ENCODE measurements at places on chromosomes 13 and 19.

- no peak for DNase-seq
Observed at GRCh38 chr13:103358255-103358932, 292.2 kb upstream of the SLC10A2 start.

DNA sequence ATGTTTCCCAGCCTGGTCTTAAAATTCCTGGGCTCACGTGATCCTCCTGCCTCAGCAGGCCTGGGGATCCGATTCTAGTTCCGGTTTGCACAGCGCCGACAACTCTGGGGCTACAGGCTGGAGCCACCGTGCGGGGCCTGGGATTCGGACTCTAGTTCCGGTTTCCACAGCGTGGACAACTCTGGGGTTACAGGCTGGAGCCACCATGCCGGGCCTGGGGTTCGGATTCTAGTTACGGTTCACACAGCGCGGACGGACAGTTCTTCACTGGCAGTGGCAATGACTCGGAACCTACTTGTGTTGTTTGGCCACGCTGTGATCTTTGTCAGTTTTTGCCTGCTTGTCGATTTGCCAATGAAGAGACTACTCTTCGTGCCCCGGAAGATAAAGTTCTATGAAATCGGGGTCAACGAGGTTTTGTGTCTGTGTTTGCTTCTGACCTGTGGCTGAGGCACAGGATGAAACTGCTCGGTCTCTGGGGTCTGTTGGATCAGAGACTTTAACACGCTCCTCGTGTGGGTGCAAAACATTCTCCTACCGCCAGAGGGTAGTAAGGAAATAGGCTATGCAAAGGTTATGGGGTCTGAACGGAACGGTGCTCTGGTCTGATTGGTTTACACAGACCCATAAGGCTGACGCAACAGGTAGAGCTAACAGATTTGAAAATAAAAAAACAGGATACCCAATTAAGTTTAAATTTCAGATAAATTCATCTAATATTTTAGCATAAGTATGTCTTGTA lies 12.1 kb upstream of the ZSCAN1 start:
- peak; percentile 51 for DNase-seq

DNA sequence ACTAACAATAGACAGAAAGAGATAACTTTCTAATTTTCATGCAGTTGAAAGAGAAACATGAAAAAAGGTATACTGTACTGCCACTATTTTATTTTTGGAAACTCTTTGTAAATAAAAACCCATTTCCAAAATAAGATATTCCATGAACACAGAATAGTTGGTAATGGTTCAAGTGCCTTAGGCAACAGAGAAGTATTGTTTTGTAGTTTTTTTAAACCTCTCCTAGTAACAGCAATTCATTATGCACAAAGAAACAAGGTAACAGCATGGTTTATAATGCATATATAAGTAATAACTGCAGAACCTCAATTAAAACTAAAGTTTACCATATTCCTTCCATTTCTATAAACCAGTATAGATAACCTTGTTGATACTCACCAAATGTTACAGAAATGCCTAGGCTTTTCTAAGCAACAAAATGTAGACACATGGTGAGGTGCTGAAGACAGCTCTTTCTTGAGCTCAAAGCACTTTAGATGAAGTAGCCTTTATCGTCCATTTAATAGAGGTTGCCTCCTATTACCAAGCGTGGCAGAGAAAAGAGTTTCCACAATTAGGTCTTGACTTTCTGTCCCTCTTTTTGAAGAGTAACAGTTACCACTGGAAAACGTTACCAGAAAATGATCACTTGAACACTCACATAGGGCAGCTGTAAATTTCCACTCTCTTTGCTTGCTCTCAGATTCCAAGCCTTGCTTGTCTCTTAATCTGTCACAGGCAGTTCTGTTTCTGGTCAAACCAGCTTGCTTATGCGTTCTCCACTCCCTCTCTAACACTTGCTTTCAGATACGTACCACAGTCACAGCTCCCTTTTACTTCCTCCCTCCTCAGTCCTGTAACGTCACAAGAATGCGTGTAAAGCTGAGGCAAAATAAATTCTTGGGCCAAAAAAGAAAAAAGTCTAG lies 42.9 kb downstream of the CAB39L start:
- peak; percentile 13 for DNase-seq

GRCh38 chr13:76852986-76853385 lies 33.2 kb downstream of the KCTD12 start:
- no peak for DNase-seq

DNA sequence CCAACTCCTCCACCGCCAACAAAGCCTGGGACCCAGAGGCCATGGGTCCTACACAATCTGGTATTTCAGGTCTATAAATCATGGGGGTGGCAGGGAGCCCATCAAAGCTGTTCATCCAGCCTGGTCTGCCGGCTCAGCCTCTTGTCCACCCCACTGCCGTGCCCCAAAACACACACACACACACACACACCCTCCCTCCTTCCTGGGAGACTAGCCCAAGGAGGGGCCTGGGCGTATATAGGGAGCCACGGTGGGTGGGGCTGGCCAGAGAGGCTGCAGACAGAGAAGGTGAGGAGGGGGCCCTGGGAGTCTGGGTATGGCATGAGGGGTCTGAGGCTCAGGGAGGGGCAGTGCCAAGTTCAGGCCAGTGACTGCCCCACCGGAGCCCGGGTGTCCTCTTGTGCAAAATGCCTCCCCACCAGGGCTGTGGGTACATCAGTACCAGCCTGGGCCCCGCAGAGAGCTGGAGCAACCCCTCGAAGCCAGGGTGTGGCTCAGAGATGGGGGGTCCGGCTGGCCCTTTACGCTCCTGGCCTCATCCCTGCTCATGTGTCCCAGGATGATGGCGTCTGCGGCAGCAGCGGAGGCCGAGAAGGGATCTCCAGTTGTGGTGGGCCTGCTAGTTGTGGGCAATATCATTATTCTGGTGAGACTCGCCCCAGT lies at the start of gene UPK1A:
TSS of gene UPK1A (plus strand) at position 267 of the 663 bp plus-strand sequence. CDS start at position 563, 296 bp downstream.
- no peak for DNase-seq

GRCh38 chr13:59144700-59145099 lies 1019.0 kb downstream of the DIAPH3 start:
- no peak for DNase-seq

DNA sequence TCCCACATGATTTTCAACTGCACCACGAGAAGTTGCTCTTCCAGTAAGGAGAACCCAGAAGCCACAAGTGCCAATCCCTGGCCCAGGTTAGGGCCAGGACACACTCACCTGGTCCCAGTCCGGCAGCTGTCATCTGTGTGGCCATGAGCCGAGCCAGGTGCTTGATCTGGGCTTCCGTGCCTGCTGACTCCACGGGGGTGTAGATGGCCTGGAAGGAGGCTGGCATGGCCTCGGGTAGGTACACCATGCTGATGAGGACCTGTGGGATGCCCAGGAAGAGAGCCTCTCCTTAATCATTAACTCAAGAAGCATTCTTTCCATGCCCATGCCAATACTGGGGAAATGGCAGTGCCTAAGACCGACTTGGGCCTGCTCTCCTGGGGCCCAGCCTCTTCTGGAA lies 19.9 kb upstream of the RSPH6A start:
- no peak for DNase-seq

- DNase-seq = no peak
Observed at GRCh38 chr13:23876265-23876664, 12.9 kb downstream of the MIPEP start.

GRCh38 chr19:50880241-50880640 lies 7.0 kb downstream of the KLK2 start:
- no peak for DNase-seq

- peak; percentile 88 for DNase-seq
Observed at GRCh38 chr19:52171321-52172169, at the start of gene ZNF836. TSS of gene ZNF836 (minus strand) at chr19:52171621. CDS start at chr19:52168072, 3,549 bp downstream.

DNA sequence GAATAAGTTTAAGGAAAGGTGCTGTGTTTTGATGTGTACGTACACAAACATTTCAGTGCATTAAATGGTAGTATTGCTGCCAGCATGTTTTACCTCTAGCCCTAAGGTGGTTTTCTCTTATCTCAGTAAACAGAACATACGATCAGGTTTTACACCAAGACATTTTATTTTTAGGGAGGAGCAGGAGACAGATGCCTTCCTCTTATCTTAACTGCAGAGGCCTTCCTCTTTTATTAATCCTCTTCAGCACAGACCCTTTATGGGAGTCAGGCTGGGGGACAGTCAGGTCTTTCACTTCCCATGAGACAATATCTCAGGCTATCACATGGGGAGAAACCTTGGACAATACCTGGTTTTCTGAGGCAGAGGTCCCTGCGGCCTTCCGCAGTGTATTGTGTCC lies 14.9 kb upstream of the ZNF611 start:
- no peak for DNase-seq

DNA sequence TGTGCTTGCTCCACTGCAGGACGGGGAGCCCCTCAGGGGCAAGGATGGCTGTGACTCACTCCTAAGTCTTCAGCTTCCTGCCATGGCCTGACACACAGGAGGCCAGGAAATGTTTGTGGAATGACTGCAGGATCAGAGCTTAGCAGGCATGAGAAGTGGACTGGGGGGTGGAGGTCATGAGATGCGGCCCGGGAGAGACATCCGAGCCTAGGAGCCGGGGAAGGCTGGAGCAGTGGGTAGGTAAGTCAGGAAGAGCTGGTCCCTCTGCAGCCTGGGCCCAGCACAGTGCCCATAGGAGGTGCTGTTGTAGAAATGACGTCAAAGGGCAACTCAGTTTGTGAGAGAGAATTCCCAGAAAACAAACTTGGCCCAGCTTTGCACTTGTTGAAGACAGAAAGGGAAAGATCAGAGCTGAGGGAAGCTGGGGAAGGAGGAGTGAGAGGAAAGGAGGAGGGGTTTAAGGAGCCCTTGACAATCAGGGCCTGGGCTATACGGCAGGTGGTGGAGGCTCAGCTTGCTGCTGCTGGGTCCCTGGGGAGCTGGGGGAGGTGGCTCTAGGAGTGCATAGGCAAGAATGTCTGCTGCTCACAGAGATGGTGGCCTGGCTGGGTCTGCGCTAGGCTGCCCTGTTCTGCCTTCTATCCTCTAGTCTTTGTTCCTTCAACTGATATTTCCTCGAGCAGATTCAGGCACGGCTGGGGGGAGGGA lies 18.5 kb downstream of the POU2F2 start:
- no peak for DNase-seq

GRCh38 chr19:44772959-44773358 lies 4.7 kb upstream of the CBLC start:
- DNase-seq = no peak

GRCh38 chr19:10226376-10227025 lies 4.6 kb downstream of the S1PR2 start:
- peak; percentile 17 for DNase-seq

GRCh38 chr19:18000915-18001776 lies 6.8 kb upstream of the ARRDC2 start:
- peak; percentile 47 for DNase-seq

- DNase-seq = peak; percentile 79
Observed at GRCh38 chr13:76980075-76980718, 11.7 kb upstream of the CLN5 start.

DNA sequence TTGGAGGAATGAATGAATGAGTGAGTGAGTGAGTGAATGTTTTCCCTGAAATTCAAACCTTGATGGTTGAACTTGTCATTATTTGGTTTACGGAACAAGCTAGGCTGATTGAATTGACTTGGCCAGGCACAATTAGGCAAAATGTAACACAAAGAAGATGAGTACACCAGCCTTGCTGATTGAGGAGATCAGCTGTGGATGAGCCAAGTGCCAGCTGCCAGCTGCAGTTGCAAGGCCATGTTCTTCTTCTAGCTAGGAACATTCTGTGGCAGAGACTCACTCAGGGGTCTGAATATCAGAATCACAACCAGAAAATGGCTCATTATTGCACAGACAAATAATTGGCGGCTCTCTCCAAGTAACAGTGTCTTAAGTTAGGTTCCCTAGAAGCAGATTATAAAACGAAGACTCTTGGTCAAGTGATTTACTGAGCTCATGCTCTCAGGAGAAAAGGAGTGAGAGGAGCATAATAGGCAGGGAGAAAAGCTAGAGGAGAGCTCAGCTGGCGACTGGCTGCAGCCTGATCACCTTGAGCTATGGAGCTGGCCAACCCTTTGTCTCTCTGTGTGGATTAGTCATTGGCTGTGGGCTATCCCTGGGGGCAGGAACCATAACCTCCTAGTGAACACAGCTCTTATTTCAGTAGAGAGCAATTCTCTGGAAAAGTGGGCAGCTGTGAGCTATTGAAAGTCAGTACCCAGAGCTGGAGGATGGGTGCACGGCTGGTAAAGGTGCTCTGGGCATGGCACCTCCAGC lies 225.3 kb upstream of the SERP2 start:
- DNase-seq = no peak

Measured in head of caudate nucleus (tissue), 42 donors.